ENCODE measurements at places on chromosomes 6 and 20.

- no peak for DNase-seq
Observed at GRCh38 chr6:78629836-78630235, 237.5 kb upstream of the IRAK1BP1 start.

GRCh38 chr20:50071039-50071888 is 41.7 kb downstream of the UBE2V1 start:
- peak; percentile 83 for DNase-seq

DNA sequence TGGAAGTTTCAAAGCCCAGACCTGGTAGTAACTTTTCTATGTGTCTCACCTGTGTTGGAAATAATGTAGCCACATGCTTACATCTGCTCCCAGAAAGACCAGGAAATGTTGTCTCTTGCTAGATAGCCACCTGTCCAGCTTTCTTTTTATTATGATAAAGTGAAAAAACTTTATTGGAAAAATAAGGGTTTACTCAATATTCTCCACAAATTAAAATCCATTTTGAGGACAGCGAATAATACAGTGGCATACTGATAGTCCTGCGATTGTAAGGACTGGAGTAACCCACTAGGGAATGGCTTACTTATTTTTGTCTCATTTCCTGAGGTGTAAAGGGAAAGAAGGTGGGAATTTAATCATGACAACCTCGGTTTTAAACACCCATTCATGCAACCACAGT is 100.1 kb downstream of the HFE start:
- no peak for DNase-seq

GRCh38 chr6:132361101-132361500 is 40.2 kb downstream of the MOXD1 start:
- DNase-seq: no peak

DNA sequence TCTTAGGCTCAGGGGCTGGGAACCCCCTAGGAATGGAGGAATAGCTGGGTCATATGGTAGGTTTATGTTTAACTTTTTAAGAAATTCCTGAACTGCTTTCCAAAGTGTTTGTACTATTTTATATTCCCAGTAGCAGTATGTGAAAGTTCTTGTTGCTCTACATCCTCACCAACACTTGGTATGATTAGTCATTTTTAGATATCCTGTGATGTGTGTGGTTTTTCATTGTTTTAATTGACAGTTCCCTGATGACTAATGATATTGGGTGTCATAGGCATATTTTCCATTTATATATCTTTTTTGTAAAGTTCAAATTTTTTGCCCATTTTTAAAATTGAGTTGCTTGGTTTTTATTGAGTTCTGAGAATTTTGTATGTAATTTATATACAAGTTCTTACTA is 72.3 kb downstream of the SLC16A10 start:
- no peak for DNase-seq

DNA sequence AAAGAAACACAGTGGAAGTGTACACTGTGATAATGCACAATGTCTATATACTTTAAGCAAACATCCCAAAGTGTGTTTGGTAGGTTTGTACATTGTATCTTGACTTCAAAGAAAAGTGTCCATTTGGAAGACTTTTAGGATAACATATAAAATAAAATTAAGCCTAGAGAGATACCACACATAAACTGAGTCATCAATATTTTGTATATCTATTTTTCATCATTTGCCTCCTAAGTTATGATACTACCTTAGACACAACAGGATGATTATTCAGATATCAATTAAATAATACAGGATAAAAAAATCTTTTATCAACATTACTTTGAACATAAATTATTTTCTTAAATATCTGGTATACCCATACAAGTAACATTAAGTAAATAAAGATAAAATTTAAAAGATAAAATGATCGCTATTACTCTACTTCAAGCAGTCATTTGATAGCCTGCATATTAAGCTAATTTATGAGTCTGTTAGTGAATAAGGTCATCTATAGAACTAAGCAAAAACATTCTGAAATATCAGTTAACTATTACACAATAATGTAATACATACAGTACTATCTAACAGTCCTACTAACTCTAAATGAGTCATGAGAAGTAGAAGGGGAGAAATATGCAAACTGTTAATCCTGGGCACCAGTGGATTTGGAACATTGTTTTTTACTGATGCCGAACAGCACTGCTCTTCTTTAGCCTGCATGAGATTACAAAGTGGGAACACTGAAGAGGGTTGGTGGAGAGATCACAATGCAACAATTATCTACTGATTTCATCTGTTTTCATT is 158.4 kb upstream of the SIM1 start:
- DNase-seq: no peak

DNA sequence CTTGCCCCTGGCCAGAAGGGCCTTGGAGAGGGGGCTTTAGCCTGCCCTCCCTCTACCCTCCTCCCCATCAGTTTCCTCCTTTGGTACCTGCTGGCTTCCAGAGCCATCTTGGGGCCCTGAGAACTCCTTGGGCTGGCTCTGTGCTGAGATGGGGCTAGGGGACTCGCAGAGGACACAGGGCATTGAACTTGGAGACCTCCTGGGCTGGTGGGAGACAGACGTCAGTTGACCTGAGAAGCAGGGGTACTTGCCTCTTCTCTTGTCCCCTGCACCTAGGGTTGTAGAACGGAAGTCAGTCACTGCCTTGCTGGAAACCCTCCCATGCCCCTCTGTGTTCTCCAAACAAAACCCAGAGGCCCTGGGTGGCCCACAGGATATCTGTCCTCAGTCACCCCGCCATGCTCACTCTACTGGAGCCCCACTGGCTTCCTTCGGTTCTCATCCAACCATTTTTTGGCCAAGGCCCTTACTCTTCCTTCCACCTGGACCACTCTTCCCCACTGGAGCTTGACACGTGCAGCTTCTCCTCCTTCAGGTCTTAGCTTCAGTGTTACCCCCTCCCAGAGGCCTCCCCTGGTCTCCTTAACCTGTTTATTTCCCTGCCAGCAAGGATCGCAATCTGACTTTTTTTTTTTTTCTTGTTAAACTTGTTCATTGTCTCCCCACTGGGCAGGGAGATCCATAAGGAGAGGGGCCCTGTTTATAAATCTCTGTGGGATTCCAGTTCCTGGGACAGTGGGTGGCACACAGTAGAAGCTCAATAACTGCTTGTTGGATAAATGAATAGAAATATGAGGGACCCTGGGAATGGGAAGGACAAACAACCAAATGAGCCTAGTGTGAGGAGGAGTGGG is 971 bp downstream of the RBCK1 start:
- DNase-seq: no peak

- DNase-seq: no peak
Observed at GRCh38 chr6:32355018-32355417, 16.7 kb downstream of the TSBP1 start.

GRCh38 chr20:11906626-11907480 is 10.8 kb upstream of the BTBD3 start:
- DNase-seq: no peak

DNA sequence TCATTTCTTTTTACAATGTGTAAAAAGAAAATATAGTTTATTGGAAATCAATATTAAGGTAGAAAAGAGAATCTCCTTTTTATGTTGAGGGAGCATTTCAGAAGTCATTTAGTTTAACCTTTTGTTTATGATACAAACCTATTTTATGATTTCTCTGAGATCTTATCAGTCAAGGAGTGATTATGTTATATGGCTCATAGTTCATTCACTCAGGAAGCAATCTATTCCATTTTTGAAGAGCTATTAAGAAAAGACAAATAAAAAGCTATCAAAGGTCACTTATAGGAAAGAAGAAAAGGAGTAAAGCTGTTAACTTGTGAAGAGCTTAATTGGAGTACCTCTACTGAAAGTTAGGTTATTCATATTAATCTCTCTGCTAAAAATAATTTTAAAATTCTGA is 526.6 kb upstream of the JAG1 start:
- DNase-seq: no peak

DNA sequence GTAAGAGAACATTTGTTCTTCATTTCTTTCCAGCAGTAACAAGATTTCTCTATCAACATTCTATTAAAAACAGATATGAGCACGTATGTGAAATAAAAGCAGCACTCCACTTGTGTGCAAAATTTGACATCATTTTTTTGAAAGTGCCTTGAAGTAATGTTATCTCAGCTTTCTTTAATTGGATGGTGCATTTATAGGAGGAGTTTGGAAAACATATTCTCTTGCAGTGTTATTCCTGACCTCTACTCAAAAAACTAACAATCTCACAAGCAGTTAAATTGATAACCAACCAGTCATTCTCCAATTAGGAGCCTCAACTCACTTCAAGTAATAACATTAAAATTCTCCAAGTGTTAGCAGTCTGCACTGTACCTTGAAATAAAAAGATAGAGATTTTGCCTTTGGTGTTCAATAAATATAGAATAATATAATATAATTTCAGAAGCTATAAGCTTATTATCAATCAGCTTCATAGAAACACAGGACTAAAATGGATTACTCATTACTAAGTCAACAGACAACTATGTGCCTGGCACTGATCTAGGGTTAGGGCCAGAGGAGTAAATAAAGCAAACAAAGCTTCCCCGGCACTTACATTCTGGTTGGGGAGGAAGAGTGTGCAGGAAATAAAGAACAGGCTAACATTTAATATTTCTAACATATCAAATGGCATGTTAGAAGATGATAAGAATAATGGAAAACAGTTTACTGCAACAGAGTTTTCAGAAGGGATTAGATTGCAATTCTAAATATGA is 149.0 kb upstream of the SGK1 start:
- no peak for DNase-seq

DNA sequence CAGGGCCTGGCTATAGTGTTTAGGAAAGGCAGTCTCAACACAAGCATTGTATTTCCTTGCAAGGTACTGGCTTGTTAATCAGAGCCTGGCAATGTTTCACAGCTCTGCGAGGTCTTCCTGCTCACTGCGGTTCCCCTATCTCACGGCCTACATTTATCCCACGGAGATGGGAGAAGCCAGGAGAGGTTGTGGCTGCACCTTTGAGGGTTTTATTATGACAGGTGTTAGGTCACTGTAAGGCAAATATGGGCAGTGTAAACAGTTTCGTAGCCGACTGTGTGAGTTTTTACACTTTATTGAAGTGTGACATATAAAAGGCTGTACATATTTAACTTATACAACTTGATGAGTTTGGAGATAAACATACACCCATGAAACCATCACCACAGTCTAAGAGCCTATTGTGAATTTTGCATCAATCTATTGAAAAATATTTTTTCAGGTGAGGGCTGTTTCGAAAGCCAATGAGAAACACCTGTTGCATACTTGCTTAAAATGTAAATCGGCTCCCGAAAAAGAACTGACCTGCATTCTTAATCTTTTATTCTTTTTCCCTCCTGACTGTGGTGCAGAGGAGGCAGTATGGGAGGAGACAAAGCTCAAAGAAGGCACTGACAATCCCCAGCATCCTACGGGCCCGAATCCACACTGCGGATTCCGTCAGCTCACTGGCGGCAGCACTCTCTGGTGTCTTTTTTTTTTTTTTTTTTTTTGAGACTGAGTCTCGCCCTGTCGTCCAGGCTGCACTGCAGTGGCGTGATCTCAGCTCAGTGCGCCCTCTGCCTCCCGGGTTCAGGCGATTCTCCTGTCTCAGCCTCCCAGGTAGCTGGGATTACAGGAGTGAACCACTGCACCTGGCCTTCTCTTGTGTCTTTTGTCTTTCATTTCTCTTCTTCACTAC is 7.5 kb upstream of the RBM38 start:
- no peak for DNase-seq

- DNase-seq: no peak
Observed at GRCh38 chr6:145147981-145148749, 587.2 kb downstream of the EPM2A start.

DNA sequence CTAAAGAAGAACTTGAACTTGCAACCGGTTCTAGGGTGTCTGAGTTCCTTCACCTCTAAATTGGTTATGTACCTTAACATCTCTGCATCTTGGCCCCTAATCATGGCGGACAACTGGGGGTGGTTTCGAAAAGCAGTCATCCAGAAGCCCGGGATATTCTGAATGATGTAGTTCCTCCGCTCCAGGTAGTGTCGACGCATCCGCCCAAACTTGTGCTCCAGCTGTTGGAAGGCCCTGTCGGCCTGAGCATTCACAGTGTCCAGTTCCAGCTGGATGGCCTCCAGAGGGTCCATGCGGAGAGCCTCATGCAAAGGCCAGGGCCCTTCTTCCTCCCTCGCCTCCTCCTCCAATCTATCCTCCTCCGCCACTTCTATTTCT is 887 bp downstream of the TSPYL1 start:
- DNase-seq: no peak

- no peak for DNase-seq
Observed at GRCh38 chr6:38172739-38173410, 353.3 kb downstream of the ZFAND3 start.

- no peak for DNase-seq
Observed at GRCh38 chr6:25453288-25453687, 174.1 kb downstream of the CARMIL1 start.

DNA sequence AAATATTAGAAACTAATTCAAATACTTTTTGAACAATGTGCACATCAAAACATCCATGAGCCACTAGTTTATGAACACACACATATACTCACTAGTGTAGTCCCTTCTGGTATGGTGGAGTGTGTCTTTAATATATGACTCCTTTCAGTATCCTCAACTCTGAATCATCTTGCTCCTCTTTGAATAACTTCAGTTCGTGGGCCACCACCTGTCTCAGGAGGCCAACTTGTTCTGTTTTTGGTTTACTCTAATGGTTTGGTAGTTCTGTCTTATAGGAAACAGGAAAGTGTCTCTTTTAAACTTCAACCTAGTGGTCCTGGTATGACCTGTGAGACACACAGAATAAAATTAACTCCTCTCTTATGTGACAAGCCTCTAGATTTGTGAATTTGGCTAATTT is 55.6 kb downstream of the ZNF292 start:
- DNase-seq: no peak

DNA sequence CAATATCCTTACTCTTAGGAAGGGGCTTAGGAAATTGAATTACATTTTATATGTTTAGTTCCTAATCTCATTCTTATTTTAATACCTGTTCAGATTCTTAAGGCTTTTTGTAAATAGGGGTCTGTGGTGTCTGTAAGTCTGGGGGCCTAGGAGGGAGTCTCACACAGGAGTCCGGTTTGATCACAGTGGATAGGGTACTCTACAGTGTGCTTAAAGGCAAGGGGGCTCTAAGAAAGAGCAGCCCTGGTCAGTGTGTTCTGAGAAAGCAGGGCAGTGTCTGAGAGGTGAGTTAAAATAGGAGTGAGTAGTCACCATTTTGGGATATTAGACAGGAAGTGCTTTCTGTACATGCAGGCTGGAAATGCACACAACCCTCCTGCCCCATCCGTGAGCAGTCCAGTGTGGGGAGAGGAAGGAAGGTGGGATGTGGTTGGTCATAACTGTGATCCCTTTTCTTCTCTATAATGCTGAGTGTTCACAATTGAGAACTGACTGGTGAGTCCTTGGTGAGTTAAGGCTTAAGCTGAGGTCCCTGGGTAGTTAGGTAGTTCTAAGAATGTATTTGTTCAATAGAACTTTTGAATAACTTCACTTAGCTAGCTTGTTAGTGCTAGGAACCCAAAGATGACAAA is 50.0 kb downstream of the CDKAL1 start:
- DNase-seq: no peak
